ENCODE measurements at places on chromosomes 4 and X. TPM values are rescaled to one million over a fixed set of nuclear protein-coding genes. Genes with fewer than 3 reads are reported as not detected.

PABPC1L2B gene
- not detected for total RNA-seq

C1QTNF7 gene
- not detected for total RNA-seq

CT45A10 gene
- not detected for total RNA-seq

ITIH6 gene
- total RNA-seq = not detected

PFKFB1 gene
- 0.10 TPM for total RNA-seq

TRIM60 gene
- total RNA-seq = not detected

SASH3 gene
- not detected for total RNA-seq

FHIP1A gene
- 3.9 TPM for total RNA-seq

PRDM8 gene
- 0.65 TPM for total RNA-seq

SHOX gene
- total RNA-seq = not detected

CT45A2 gene
- not detected for total RNA-seq

TLR7 gene
- not detected for total RNA-seq

CCNB3 gene
- 0.19 TPM for total RNA-seq

SPANXB1 gene
- not detected for total RNA-seq

AGTR2 gene
- not detected for total RNA-seq

SPANXA1 gene
- not detected for total RNA-seq

KIAA1210 gene
- total RNA-seq = not detected

RHOH gene
- total RNA-seq = 0.57 TPM

NUDT10 gene
- 0.38 TPM for total RNA-seq

ARHGAP36 gene
- total RNA-seq = 0.10 TPM

C4orf33 gene
- 5.8 TPM for total RNA-seq

TCEAL7 gene
- 1.5 TPM for total RNA-seq

USP51 gene
- total RNA-seq = 1.7 TPM

SLC9B2 gene
- 30.6 TPM for total RNA-seq

TDO2 gene
- total RNA-seq = not detected

SHISA3 gene
- 0.65 TPM for total RNA-seq

LDOC1 gene
- 6.2 TPM for total RNA-seq

MTNR1A gene
- not detected for total RNA-seq

PITX2 gene
- total RNA-seq = 0.33 TPM

SLC25A14 gene
- total RNA-seq = 8.5 TPM

SYNPO2 gene
- total RNA-seq = 0.65 TPM

BEX1 gene
- not detected for total RNA-seq

HTN1 gene
- total RNA-seq = not detected

SSX3 gene
- not detected for total RNA-seq

RHOXF1 gene
- total RNA-seq = not detected

SLC25A43 gene
- 20.5 TPM for total RNA-seq

KIF4A gene
- 7.5 TPM for total RNA-seq

ATP6AP2 gene
- 99.6 TPM for total RNA-seq
